ENCODE measurements at places on chromosomes 12 and 14.

DNA sequence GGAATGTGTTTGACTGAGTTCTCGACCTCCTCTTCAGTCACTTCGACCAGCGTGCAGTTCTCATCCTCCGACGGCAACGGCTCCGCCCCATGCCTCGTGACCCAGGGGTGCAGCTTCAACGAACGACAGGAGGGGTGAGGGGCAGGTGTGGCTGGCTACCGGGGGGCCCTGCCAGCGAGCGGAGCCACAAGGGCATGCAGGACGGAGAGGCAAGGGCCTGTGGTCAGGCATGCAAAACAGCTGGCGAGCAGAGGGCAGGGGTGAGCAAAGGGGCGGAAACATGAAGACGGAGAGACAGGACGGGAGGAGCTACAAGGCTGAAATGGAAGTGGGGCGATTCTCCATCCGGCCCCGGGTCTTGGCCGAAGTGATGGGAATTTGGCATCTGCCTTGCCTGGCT is 38.7 kb downstream of the P2RX4 start:
- no peak for DNase-seq

DNA sequence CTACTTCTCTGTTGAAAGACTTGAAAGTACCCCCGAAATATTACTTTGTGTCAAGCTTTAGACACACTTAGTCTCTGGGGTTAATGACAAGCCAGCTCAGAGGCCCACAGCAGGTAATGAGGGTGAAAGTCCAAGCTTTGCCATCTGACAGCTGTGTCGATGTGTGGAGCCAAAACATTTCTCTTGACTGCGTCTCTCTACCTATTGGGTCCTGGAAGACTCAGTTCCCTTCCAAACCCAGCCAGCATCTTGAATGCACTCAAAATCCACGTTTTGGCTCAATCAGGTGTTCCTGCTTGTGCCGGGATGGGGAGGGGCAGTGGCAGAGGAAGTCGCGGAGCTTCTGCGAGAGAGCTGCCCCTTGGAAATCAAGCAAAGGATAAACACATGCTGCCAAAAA is 3.2 kb downstream of the PLXNC1 start:
- DNase-seq = no peak

DNA sequence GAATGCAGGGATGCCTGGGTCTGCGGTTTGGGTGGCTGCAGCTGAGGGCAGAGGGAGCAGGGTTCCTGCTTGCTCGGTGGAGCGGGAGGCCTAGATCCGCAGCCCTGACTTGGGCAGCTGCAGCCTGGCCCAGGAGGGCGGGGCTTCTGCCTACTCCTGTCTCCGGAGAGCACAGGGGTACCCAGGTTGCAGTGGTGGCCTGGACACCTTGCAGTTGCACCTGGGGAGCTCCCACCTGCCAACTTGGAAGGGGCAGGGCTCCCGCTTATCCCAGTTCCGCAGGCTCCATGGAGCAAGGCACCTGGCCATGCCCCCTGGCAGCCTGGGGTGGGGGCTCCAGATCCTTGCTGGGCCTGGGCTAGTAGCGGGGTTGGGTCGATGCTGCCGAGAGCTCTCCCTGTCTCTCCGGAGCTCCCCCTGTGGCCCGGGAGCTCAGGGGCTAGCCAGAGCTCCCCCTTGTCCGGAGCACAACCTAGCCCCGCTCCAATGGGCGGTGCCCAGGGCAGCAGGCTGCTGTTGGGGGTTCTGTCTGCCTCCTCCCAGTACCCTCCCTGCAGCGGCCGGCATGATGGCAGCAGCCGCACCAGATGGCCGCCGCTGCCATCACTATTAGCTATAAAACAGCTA is 136.4 kb downstream of the PTPRR start:
- DNase-seq = no peak

DNA sequence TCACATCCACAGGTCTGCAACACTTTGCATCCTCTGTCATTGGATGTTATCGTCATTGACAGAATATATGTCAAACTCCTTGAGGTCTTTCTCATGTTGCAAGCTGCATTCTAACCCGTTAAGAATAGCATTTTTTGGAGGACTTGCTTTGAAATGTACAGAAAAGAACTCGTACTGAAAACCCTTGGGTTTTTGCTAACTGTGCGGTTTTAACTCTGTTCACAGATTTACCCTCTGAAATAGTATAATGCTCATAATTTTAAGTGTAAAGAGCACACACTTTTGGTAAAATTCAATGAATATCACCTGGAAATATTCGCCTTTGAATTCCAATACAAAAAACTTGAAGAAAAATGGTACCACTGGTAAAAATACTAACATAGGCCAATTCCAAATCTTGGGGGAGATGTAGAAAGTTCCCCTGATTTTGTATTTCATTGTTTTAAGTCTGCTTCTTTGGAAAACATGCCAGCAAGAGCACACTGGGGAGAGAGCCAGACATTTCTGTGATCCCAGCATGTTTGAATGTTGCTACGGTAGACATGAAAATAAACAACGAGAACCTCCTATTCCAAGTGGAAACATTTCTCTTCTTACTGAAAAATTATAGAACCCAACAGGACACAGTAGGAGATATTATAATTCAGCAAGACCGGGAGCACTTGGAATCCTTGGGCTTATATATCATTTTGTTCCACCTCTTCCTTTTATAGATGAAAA is 446.0 kb downstream of the AEBP2 start:
- peak; percentile 31 for DNase-seq

DNA sequence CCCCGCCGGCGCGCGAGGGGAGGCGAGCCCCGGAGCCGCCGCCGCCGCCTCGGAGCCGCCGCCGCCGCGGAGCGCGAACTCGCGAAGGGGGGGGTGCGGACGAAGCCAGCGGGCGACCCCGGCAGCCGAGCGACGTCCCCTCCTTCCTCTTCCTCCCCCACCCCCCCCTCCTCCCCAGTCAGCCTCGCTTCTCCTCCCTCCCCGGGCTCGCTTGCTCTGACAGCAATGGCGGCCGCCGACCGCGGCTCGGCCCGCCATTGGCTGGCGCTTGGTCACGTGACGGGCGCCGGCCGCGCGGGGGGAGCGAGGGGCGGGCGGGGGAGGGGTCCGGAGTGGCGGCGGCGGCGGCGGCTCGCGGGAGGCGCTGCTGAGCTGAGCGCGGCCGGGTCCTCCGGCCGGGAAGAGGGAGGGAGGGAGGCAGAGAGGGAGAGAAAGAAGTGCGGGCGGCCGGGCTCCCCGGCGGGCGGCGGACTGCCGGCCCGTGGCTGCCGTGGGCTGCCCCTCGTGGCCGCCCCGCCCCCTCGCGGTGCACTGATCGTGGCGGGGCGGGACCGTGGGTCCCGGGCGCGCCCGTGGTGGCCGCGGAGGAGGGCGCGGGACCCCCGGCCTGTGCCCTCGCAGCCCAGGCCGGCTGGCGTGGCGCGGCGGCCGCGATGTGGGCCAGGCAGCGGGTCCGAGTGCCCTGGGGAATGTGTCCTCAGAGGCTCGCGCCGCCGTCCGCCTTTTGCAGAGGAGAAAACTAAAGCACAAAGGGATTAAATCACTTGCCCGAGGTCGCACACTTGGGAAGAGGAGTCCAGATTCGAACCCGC is at the start of gene MED13L:
Gene MED13L (minus strand): TSS at position 227 of the 812 bp plus-strand sequence. CDS start 562 bp downstream, outside the sequence.
- DNase-seq = peak; percentile 94

DNA sequence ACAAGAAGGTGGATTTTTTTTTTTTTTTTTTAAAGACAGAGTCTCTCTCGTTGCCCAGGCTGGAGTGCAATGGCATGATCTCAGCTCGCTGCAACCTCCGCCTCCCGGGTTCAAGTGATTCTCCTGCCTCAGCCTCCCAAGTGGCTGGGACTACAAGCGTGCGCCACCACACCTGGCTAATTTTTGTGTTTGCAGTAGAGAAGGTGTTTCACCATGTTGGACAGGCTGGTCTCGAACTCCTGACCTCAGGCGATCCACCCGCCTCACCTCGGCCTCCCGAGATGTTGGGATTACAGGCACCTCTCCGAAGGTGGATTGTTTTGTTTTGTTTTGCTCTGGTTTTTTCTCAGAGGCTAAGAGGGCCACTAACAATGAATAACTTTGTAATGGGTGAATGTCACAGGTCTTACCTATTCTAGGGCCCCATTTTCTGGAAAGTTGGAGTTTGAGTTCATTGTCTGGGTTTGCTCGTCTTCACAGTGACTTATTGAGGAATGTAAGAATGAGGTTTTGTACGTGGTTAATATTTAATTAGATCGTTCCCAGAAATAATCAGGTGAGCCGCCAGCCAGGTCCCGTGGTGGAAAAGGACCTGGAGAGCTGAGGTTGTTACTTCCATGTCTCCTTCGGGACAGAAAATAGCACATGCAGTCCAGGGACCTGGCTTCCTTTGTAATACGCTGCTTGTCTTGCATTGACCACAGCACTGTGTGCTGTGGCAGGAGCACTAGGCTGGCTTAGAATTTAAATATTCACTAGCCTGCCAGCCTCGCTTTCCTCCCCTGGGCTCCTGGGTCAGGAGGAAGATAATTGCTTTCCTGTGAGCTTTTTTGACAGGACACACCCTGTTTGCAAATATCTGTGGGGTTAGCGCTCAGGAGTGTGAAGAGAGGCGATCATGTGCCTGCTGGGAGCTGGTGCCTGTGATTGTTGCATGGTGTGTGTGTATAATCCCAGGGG is 2.3 kb downstream of the HIP1R start:
- no peak for DNase-seq

- peak; percentile 72 for DNase-seq
These were observed 44.4 kb upstream of the CERS5 start for GRCh38 chr12:50211392-50212070.

DNA sequence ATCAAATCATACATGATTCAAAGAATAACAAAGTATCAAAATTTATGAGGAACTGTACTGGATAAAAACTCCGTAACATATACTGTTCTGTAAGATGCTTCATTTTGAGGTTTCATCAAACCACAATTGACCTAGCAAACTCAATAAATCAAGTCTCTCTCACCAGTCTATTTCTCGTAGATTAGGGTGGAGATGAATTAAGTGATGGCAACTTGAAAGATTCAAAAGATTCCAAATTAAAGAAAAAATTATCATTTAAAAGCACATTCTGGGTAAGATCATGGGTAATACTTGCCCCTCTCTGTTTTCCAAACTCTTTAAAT is 74.4 kb downstream of the PAPLN start:
- DNase-seq = peak; percentile 4

- no peak for DNase-seq
These were observed 114.2 kb upstream of the PLEKHA5 start for GRCh38 chr12:19015285-19015684.

DNA sequence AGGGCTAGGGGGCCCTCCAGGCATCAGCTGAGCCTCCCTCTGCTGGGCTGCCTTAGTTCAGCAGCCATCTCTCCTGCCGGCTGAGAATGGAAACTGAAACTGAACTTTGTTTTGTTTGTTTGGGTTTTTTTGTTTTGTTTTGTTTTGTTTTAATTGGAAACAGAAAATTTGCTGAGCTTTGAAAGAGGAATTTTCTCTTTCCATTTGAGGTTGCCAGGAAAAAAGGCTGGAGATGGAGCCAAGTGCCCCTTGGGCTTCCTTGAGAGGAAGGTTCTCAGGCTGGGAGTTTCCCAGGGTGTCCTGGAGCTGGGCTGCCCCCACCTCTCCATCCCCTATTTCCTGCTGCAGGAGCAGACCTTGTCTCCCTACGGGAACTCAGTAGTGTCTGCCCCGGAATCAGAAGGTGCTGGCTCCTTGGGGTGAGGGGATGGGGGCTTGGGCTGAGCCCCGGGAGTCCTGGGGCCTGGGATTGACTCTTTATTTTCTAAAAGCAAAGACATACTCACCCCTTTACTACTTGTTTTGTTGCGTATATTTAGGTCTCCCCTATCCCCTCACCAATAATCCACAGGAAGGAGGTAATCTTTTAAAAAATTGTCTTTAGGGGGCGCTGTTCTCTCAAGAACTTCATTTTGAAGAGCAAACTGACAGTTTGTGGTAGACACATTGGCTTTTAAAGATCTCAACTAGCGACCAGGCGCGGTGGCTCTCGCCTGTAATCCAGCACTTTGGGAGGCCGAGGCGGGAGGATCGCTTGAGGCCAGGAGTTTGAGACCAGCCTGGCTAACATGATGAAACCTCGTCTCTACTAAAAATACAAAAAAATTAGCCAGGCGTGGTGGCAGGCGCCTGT is 21.3 kb upstream of the OASL start:
- peak; percentile 48 for DNase-seq

DNA sequence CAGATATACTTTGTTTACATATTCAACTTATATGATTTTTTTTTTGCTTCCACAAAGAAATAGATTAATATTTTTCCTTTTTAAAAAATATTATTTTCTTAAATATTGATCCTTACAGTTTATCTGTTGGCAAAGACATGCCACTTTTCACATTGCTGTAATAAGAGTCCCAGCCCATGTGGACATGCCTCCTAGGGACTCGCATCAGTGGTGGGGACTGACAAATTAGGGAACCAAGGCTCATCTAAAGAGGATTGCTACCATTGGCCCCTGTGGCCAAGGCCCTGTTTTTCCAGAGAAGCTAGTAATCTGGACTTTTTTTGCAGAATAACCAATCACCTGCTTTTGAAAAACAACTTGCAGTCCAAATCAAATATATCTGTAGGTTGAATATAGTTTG is 27.8 kb upstream of the BMAL2 start:
- no peak for DNase-seq

GRCh38 chr12:115916910-115917668 is 360.4 kb downstream of the MED13L start:
- peak; percentile 9 for DNase-seq

- DNase-seq = no peak
These were observed 220.6 kb upstream of the OR4E1 start for GRCh38 chr14:21894003-21894897.

GRCh38 chr14:90615517-90616060 is 200.6 kb downstream of the TTC7B start:
- DNase-seq = no peak

DNA sequence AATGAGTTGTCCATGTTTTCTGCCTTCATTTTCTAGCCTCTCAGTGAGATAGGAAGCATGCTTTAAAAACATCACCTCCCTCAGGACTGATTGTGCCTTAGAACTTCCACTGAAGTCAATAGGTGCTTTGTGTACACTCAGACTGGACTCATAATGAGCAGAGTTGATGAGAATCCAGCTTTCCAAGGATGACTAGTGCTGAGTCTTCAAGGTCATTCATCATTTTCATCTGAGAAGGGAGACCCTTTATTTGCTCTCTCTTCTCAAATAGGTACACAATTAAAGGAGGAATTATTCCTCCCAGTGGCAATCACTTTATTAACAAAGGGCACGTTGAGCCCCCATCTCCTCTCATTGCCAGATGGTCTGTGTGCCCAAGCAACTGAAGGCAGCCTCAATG is 210.9 kb upstream of the PRKD1 start:
- no peak for DNase-seq

- no peak for DNase-seq
These were observed 162.7 kb downstream of the FOXN3 start for GRCh38 chr14:89254166-89254909.

DNA sequence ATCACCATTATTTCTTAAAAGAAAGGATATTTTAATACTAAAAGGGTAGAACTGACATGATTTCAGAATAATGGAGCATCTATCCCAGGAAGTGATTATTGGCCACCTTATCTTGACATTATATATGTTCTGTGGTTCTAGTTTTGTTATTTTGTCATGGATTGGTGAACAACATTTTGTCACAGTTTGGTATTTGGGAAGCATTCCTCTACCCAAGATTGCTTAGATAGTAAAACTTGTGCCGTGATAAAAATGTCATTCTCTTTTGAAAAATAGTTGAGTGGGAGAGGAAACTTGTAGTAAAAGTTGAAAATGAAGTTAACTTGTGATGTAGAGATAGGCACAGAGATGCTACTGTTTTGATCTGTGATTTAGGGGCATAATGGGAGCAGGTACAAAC is 65.7 kb downstream of the TMX1 start:
- DNase-seq = no peak

GRCh38 chr12:131466306-131466705 is 244.6 kb upstream of the SFSWAP start:
- DNase-seq = no peak

- DNase-seq = no peak
These were observed 840 bp downstream of the DHRS7 start for GRCh38 chr14:60164404-60164711.

Measured in fibroblast of skin of scalp (primary cell).